ENCODE measurements at places on chromosomes 5 and 9.

GRCh38 chr9:122297512-122297911 is 32.8 kb downstream of the MRRF start:
- DNase-seq = no peak

GRCh38 chr9:112971415-112971814 is 40.6 kb downstream of the ZNF883 start:
- DNase-seq = no peak

- DNase-seq = no peak
Measured at GRCh38 chr5:100760688-100761087, 142.4 kb downstream of the ST8SIA4 start.

- no peak for DNase-seq
Measured at GRCh38 chr5:36180556-36181350, 28.8 kb downstream of the SKP2 start.

DNA sequence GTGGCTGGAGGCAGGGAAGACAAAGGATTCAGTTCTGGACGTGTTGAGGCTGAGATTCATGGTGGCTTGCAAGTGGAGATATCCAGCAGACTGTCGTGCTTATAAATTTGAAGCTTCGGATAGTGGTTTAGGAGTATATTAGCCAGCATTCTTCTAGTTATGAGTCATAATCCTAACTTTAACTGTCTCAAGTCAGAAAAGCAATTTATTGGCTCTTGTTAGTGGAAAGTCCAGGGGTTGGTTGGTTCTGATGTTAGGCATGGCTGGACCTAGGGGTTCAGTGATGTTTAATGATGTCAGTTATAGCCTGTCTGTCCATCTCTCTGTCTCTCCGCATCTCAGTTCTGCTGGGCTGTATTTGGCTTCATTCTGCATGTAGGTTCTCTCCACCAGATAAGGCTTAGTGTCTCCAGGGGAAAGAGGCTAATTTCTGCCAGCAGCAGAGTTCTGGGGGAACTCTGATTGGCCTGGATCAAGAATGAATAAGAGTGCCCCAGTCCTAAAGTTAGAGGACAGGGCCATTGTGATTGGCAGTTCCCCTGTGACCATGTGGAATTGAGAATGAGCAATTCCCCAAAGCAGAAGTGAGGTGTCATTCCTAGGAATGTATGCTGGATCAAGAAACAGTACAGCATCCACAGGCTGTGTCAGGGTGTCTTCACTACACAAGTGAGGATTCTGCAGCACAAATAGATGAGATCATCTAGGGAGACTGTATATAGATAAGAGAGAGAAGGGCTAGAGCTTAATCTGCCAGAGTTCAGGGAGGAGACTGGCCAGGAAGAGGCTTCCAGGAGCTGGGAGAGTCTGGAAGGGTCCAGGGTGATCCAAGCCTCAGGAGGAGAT is 72.9 kb upstream of the SHB start:
- DNase-seq = no peak

DNA sequence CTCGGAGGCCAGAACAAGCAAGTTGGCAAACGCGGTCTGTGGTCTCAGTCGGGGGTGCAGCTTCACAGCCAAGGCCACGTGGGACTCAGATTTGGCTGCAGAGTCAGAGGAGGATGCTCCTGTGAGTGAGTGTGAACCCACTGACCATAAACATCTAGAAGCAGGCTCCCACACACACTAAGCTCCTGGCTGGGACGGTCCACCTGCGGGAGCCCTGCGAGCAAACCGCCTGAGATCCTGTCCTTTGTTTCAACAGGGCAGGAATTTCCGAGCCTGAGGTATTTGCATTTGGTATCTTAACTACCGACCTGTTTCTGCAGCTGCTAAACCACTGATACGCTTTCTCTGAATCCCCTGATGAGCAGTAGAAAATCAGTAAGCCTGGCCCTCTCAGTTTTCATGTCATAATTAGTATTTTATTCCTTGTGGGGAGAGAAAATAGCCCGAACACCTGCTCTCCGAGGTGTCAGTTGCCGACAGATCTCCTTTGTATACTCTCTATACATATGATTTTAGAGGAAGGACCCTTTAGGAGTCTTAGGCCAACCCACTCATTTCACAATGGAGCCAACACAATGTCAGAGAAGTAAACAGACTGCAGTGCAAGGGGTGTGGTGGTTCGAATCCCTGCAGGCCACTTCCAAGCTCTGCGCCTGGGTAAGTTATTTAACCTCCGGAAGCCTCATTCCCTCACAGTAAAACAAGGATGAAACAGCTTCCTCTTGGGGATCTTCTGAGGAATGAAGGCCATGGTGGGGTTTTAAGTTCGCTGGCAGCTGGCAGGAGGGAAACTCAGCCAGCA is 40.9 kb upstream of the PWWP2A start:
- no peak for DNase-seq

- no peak for DNase-seq
Measured at GRCh38 chr5:1706428-1706827, 93.2 kb downstream of the MRPL36 start.

DNA sequence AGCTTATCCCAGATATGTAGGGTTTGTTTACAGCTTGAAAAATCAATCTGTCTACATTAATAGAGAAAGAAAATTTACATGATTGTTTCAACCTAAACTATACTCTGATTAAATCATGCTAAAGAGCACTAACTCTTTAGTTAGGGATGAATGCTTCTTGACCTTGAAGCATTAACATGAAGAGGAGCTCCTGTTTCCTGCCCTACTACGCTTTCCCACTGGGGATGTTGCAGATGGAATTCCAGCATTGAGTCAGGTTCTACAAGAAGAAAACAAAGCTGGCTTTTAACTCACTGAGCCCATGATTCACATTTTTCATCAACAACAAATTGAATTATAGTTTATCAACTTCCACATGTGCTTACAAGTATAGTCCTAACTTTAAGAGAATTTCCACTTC is 471.3 kb downstream of the TMEM232 start:
- DNase-seq = no peak

DNA sequence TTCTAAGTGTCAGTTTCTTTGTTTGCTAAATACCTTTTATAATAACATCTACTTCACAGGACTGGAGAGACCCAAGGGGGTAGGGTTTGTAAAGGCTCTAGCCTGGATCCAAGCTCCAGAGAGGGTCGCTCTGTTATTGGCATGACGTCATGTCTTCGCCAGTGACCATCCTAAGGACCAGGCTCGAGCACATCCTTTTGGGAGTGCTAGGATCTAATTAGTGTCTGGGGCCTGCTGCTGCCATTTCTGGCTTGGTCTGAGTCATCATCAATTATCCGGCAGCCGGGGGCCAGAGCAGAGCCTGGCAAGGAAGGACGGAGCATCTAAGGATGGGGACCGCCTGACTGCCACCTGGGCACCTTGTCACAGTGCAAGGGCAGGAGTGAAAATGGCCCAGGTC is 153.0 kb downstream of the NSG2 start:
- no peak for DNase-seq

GRCh38 chr9:112621018-112621655 is 96.8 kb downstream of the INIP start:
- no peak for DNase-seq

DNA sequence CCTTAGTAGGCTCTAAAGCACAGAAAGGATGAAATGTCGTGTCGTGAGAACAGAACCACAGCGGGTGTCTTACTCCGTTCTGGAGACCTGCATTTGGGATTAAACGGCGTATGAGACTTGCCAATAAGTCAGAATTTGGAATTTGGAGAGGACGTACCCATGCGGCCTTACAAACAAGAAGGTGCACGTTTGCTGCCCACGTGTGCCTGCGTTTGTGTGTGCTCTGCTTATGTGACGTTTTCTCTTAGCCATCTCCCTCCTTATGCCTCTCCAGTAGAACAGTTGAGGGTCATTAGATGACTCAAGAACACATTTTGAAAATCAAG is 171.6 kb upstream of the OTULINL start:
- no peak for DNase-seq

DNA sequence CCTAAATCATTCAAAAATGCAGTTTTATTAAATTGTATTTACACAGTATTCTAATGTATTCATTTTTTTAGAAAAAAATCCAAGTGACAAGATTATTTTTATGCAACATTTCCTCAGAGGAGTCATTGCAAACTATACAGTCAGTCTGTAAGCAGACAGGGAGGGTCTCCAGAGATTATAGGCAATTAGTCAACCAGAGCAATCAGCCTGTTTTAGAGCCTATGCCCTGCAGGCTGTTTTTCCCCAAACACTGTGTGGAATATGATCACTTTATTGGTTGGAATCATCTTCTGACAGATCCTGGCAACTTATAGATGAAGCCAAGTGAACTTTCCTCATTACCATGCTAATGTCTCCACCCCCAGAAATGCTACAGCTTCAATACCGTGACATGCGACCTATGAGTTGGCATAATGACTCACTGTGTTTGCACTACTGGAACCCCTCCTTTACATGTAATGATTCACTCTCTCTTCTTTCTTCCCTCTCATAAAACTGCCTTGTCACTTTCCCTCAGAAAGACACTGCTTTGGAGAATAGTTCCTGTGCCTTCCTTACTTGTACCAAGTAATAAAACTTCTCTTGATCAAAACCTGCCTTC is 577.7 kb upstream of the FTMT start:
- peak; percentile 84 for DNase-seq

DNA sequence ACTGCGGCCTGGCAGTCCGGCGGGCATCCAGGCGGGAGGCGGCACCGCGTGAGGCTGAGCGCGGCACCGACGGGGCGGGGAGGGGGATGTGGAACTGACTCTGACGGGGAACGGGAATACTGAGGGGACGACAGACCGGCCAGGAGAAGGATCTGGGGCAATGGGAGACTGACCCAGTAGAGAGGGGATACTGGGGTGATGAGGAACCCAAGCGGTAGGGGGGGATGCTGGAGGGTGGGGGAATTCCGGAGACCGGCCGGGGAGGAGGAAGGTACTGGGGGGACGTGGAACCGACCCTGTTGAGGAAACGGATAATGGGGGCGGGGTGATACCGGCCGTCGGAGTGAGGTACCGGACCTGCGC is 423 bp downstream of the IPPK start:
- DNase-seq = no peak

DNA sequence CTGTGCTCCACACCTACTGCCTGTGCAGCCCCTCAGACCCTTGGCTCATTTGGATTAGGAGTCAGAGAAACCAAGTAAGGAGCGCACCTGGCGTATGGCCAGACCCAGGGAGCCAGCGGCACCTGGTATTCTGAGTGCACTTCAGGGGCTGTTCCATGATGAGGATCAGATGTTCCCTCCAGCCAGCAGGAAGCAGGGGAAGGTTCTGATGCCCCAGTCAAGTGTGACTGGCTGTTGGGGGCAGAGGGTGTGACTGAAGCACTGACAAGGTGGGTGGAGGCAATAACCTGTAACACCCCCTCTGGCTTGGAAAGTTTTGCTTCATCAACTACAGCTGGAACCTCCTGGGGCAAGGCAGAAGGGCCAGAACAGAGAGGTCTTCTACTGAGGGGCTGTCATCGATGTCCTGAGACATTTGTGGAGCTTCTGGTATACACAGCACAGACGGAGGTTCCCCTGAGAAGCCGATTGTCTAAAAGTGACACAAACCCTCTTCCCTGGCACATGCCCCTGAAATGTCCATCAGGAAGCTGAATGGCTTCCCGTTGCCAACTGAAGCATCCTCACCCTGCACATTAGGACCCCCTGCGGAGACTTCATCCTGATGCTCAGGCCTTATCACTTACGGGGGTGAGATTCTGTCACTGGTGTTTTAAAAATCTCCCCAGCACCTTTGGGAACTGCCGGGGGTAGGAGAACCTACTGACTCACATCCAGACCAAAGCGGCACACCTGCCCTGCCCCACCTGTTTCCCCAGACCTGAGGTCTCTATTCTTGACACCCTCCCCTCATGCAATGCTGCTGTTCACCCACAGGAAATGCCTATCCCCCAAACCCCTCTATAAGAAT is 21.1 kb downstream of the TRAF1 start:
- no peak for DNase-seq

- no peak for DNase-seq
Measured at GRCh38 chr5:137206030-137206715, 293.0 kb downstream of the SPOCK1 start.

DNA sequence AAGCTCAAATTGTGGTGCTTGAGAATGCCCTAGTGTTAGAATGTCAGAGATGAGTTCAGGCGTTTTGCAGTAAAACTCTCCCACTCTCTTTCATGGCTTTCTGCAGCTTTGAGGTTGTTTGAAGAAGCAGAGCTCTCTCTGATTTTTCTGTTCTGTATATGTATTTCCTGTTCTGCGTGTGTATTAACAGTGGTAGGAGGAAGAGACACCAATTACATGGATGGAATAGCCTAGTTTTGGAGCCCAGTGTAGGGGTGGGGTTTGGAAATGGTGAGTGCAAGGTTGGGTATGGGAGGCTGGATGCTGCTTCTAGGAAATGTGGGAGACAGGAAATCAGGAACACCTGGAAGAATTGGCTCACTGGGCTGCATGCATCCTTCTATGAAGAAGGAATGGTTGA is 12.4 kb downstream of the LARP1 start:
- DNase-seq = no peak

GRCh38 chr9:16561121-16561520 is 309.3 kb downstream of the BNC2 start:
- DNase-seq = no peak

DNA sequence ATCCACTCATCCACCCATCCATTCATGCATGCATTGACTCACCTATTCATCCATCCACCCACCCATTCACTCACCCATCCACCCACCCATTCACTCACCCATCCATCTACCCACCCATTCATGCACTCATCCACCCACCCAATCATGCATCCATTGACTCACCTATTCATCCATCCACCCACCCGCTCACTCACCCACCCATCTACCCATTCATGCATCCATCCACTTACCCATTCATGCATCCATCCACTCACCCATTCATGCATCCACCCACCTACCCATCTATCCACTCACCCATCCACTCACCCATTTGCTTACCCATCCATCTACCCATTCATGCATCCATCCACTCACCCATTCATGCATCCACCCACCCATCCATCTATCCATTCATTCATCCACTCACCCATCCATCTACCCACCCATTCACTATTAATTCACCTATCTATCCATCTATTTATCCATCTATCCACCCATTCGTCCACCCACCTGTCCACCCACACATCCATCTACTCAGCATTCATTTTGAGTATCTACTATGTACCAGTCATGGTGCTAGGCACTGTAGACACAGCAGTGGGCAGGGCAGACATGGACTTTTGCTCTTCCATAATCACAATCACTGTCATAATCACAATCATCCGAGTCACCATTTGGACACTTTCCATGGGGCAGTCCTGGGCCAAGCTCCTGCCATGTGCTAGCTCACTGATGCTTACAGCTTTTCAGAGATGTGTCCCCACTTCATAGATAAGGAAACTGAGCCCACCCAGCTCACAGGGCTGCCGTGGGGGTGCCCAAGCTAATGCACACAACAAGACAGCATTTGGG is 34.4 kb downstream of the HMCN2 start:
- no peak for DNase-seq

DNA sequence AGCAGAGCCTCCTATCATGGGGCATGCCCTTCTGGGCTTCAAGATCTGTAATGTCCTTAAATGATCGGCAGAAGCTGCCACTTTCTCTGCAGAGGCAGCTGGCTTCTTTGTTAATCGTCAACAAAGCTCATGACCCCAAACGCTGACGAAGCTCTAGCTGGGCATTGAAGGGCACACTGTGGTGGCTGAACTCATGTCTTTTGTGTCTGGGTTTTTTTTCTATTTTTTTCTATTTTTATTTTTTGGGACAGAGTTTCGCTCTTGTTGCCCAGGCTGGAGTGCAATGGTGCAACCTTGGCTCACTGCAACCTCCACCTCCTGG is 65.2 kb upstream of the ASS1 start:
- DNase-seq = no peak

- DNase-seq = no peak
Measured at GRCh38 chr9:34546834-34547827, 24.3 kb upstream of the ENHO start.

- no peak for DNase-seq
Measured at GRCh38 chr9:87695523-87695922, 30.4 kb upstream of the CTSL start.

- DNase-seq = no peak
Measured at GRCh38 chr5:147986134-147986757, 77.5 kb upstream of the SPINK5 start.
